ENCODE measurements at places on chromosomes 7 and 10. TPM values are rescaled to one million over a fixed set of nuclear protein-coding genes. Genes with fewer than 3 reads are reported as not detected.

DNA sequence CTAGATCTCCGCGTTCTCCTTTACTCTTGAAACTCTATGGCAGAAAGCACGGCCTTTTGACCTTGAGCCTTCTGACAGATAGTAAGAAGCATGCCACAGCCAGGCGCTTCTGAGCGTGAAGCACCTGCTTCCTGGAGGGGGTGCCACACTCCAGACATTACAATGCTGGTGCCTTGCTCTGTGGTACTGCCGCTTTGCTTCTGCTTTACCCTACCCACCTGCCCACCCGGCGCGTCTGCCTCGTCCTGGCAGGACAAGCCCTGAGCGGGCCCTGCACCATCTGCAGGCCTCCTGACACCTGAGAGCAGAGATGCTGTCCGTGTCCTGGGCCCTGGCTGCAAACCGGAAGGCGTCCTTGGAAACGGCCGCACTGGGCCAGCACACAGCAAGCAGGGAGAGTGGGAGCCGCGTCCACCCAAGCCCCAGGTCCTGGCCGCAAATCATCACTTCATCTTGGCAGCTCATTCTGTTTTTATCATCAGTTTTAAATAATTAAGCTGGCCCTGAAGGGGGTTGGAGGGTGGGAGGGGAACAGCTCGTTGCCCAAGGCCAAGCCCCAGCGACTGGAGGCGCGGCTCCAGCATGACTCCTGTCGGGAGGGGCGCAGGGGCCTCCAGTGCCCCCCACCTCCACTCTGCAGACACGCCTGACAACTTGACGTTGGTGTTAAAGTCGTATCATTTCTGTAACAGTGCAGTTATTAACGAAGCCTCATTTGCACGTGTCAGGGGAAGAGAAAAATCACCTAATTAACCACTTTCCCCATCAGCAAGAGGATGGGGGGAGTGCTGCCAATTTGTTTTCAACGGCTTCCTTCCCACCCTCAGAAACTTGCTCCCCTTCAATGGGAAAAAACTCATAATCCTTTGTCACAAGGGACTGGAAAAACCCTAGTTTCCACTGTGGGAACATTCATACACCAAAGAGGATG is 132.2 kb downstream of the MAD1L1 start:
- DNase-seq, result no peak

DNA sequence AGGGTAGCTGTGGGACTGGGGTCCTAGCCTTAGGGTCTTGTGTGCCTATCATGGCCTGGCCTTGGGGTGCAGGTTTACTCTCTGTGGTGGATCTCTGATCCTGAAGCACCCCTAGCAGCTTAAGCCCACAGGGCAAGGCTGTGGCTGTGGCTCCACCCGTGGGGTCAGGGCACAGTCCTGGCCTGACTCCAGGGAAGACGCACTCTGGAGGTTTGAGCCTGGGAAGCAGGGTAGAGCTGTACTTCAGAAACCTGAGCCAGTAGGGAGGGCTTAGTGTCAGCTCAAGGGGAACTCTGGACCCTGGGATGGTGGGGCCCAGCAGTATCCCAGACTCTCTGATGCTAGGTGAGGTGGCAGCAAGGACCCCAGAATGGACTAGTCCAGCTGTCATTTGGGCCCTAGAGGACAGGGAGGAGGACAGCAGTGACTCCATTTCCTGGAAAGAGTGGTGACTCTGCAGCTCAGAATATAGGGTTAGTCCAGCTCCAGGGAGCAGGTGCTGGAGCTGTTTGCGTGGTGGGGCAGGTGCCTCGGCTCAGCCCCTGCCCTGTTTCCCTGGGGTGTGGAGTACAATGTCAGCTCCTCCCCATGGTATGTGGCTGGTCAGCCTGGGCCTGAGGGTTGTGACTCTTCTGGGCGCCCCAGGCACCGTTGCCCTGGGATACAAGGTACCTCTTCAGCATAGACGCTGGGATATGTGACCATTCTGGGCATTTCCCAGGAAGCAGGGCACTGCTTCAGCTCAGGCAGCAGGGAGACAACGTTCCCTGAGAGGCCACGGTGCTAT is 15.8 kb downstream of the GTPBP4 start:
- DNase-seq, result no peak

The GCC1 gene
- 17.0 TPM for polyA plus RNA-seq

- no peak for DNase-seq
Observed at GRCh38 chr7:2517678-2518507, 1.7 kb upstream of the LFNG start.

The CAMK2B gene
- 3.6 TPM for polyA plus RNA-seq
